Spleen (tissue), 13 donors: ENCODE measurements at places on chromosomes 3 and 15.

GRCh38 chr3:176787506-176787905 lies 409.8 kb downstream of the TBL1XR1 start:
- no peak for DNase-seq

DNA sequence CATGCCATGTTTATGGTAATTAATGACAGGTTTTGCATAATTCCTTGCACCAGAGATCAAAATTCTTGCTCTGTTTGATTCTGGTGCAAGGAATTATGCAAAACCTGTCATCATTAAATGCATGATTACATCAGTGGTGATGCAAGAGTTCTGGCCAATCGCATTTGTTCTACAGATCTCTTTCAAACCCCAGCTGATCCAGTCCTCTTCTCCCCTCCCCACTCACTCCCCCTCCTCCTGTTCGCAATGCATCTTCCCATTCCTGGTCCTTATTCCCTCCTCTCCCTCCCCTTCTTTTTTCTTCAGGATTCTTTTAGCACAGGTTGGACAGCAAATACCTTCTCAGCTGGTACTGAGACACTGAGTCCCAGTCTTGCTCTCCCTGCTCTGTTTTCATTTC lies 82.1 kb downstream of the GABRB3 start:
- DNase-seq = no peak

GRCh38 chr3:60149501-60149900 lies 1099.7 kb upstream of the CFAP20DC start:
- DNase-seq = no peak

- no peak for DNase-seq
Measured at GRCh38 chr3:557972-558371, 361.4 kb downstream of the CHL1 start.

- peak; percentile 63 for DNase-seq
Measured at GRCh38 chr3:87088430-87088992, 97.6 kb upstream of the VGLL3 start.

GRCh38 chr3:49120438-49121131 lies at the start of gene USP19:
Gene USP19, minus strand, starts transcription at chr3:49120823. Its CDS starts 1,678 bp downstream, at chr3:49119145.
- peak; percentile 99 for DNase-seq

DNA sequence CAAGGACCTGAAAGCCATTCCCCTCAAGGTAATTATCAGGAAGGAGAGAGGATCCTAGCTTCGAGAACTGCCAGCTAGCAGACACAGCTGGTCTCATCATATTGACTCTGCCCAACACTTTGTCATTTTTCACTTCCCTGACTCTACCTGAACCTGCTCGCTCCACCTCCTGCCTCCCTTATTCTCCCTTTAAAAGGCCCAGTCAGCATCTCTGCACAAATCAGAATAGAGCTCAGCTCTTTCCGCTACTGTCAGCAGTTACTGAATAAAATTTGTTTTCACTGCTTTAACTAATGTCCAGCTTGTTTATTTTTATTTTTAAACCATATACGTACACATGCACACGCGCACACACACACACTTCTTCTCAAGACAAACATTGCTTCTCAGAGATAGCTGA lies 57.2 kb upstream of the MCF2L2 start:
- no peak for DNase-seq

DNA sequence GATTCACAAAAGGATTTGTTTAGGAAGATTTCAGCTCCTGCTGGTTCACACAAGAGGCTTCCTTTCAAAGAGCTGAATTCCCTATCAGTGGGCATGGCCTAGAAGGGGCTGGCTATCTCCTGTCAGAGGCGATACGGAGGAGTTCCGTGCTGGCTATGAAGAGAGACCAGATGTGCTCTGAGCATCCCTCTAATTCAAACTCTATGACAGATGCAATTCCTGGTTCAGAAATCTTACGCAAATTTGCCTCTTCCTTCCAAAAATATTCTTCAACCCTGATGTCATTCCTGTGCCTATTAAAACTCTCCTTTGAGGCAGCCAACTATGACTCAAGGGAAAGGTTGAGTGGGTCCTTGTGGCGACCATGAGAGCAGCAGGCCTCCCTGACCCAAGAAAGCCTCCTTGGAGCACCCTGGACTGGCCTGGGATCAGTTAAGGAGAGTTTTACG lies 139.3 kb upstream of the HES1 start:
- no peak for DNase-seq

DNA sequence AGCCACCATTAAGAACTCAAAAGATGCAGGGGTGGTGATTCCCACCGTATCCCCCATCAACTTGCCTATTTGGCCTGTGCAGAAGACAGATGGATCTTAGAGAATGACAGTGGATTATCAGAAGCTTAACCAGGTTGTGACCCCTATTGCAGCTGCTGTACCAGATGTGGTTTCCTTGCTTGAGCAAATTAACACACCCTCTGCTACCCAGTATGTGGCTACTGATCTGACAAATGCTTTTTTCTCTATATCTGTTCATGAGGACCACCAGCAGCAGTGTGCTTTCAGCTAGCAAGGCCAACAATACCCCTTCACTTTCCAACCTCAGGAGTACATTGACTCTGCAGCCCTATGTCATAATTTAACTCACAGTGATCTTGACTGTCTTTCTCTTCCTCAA lies 8.6 kb upstream of the MCF2L2 start:
- no peak for DNase-seq

DNA sequence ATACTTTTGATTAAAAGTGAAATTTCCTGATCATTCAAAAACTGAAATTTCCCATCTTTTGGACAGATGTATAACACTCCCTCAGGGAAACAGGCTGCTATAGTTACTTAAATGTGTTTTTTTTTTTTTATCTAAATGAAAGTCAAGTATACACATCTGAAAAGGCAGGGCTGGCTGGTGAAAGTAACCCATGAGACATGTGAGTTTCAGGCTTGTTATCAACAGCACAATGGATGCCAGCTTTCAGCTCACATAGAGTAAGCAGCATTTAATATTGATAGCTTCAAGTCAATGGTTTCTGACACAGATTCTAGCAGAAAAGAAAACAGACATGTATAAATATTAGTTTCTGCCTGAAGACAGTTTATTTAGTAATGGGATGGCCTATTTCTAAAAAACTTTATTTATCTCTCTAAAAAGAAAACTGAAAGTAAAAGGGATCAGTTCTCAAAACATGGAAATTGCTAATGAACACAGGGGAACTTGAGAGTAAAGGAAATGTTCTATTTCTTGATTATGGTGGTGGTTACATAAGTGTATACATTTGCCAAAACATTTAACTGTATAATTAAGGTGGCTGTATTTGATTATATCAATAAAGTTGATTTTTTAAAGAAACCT lies 89.7 kb upstream of the CMC1 start:
- DNase-seq = no peak

GRCh38 chr15:60444289-60444912 lies 34.5 kb downstream of the ICE2 start:
- no peak for DNase-seq

- DNase-seq = no peak
Measured at GRCh38 chr15:87387766-87388165, 868.8 kb downstream of the NTRK3 start.

DNA sequence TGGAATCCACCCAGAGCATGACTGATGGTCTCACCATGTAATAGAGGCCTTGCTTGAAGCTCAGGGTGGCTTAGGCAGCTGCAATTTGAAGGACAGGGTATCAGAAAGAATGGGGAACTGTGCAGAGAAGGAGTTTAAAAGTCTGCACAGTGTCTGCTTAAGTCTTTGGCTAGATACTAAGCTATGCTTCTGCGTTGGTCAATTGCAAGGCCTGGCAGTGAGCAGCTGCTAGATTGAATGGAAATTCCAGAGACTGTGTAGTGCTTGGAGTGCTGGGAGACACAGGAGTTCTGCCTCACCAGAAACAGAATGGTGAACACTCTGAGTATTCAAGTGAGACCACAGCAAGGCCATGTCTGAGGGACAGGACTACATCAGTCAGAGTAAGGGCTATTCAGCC lies 17.3 kb upstream of the ATP10A start:
- DNase-seq = no peak

DNA sequence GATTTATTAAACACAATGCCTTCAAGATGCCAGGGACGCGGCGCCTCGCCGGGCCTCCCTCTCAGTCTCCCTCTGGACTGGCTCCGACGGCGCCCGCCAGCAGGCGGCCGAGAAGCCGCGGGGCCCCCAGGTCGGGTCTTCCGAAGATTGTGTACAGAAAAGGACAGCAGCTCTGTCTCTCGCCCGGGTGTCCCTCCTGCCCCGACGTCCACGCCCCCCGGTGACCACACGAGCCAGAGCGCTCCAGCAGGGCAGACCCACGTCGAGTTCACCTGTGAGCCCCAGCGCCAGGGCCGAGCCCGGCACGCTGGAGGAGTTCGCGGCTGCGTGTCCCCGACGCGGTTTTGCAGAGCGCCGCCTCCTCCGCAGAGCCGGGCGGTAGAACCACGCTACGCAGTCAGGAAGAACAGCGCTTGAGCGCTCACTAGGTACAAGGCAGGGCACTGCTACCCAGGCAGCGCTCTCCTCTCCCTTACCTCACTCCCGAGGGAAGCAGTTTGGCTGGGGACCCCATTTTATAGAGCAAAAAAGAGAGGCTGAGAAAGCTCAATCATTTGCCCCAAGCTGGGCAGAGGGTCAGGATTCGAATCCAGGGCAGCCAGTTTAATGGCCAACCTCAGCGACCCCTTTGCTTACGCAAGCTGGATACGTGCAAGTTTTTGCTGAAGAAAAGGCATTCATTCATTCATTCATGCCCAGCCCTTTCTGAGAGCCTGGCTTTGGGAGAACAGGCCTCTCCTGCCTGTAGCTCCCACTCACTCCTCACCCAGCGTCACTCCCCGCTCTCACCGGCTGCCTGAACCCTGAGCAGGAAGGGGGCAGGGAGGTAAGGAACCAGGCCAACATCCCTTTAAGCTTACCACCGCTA lies 3.0 kb upstream of the TLE3 start:
- peak; percentile 94 for DNase-seq

GRCh38 chr3:128076483-128077201 lies 24.4 kb downstream of the SEC61A1 start:
- peak; percentile 88 for DNase-seq

GRCh38 chr3:74506246-74506645 lies 108.2 kb downstream of the CNTN3 start:
- no peak for DNase-seq

DNA sequence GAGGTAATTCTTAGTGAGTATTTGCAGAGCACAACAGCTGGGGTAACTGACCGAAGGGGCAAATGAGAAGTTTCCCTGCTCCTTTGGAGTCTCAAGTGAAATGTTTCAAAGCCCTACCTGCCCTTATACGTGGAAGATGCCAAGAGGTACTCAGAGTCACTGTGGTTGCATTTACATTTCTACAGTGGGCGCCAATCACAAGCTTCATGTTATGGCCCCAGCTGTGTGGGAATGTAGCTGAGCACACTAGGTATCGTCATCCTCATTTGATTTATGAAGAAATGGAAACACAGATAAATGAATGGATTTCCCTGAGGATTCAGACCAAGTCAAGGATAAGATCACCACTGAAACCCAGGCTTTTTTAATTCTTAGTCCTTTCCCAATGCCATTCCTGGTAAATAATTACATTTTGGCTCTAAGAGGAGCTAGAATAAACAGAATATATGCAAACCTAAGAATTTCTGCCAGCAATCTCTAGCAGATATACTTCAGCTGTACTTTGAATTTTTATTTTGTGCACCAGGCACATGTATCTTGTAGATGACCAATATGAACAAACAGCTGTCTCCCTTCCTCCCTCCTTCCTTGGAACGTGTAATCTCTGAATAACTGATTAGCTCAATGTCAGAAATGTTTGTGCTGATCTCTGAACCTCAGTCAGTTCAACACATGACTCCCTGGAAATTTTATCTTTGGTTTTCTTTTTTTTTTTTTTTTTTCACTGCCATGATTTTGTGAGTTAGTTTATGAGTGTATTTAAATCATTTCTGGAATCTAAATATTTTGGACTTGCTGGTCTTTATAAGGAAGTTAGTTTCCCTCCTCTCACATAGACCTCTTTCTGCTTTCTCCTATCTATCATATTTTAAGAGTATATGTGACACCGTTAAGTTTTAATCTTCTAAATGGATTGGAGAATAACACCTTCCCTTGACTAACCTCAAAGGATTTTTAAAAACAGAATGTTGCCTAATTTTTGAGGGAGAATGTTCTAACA lies 69.2 kb downstream of the MAP2K5 start:
- no peak for DNase-seq

- peak; percentile 88 for DNase-seq
Measured at GRCh38 chr15:68650901-68651709, 72.3 kb downstream of the CORO2B start.

DNA sequence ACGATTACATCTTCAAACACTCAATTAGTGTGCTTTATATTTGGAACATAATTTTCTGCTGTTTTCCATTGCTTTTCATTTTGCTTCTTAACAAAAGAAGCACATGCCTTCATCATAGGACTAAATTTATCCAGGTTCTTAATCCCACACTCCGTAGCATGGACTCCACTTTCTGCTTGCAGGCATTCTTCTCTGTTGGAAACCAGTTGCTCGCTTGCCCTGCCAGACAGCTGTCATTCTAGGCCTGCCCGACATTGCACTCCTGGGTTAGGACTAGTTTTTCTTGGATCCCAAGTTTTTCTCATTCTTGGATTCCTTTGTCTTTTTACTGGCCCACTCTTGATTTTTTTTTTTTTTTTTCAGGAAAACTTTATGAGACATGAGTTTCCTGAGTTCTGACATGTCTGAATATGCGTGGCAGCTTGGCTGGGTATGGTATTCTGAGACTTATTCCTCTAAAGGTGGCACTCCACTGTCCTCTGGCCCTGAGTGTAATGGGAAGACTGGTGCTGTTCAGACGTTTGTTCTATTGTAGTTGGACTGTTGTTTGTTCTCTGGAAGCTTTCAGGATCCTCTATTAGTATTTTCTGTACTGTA lies 6.3 kb upstream of the ATP1B3 start:
- no peak for DNase-seq

- no peak for DNase-seq
Measured at GRCh38 chr3:634511-634910, 437.9 kb downstream of the CHL1 start.

- no peak for DNase-seq
Measured at GRCh38 chr15:94692710-94693109, 461.3 kb downstream of the MCTP2 start.

GRCh38 chr3:73107676-73108187 lies 46.3 kb downstream of the EBLN2 start:
- no peak for DNase-seq

- DNase-seq = no peak
Measured at GRCh38 chr3:188520466-188520865, 366.5 kb downstream of the LPP start.
